ENCODE measurements at places on chromosomes 13 and 19.

DNA sequence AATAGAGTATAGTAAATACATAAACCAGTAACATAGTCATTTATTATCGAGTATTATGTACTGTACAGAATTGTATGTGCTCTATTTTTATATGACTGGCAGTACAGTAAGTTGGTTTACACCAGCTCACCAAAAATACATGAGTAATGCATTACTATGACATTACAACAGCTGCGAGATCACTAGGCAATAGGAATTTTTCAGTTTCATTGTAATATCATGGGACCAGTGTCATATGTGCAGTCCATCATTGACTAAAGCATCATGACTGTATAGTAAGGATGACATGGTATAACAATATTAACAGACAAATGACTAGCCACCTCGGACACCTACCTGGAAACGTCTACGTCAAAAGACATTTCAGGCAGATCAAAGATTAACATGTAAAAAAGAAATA is 33.6 kb downstream of the ATP7B start:
- no peak for DNase-seq

DNA sequence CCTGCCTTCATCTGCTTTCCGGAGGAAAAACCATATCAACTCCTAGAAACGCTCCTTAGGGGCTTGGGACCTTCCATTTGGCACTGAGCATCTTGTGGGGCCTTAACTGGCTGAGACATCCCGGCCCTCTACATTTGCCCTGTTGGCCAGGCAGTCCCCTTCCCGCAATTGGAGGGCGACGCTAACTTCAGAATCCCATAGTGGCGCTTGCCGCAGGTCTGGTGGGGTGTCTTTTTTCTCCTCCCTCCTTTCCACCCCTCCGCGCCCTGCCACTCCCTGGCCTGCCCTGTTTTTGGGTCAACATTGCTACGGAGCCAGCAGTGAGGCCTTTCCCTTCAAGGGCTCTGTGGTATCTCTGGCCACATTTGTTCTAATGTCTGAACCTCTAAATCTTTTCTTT is 13.6 kb upstream of the CRTC1 start:
- no peak for DNase-seq

GRCh38 chr13:24747248-24748060 is 16.5 kb upstream of the RNF17 start:
- no peak for DNase-seq

GRCh38 chr13:56378566-56378965 is 762.2 kb upstream of the PRR20A start:
- no peak for DNase-seq

- DNase-seq, result no peak
Observed at GRCh38 chr19:13172346-13173138, 22.3 kb downstream of the IER2 start.

DNA sequence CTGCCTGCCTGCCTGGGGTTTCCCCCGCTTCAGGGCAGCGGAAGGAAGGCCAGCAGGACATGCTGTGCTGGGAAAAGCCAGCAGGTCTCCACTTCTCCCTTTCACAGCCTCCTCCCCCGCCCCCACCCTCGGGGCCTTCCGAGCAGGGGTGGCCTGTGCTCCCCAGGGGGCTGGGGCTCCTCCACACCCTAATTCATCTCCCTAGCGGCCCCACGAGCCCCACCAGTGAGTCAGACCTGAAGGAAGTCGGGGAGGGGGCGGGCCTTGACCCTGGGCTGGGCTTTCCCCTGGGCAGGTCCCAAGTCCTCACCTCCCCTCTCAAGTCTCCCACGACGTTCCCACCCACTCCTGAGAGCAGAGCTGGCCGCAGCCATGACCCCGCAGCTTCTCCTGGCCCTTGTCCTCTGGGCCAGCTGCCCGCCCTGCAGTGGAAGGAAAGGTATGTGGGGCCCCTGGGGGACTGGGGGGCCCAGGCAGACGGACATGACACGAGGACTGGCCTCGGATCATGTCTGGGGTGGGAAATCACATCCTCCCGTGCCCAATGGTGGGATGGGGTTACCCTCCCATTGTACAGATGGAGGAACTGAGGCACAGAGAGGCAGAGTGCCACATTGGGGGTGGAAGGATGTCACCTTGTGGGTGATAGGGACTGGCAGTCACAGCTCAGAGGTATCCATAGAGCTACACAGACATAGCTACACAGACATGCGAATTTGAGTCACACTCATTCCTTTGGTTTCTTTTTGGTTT is at the start of gene EBI3:
EBI3 (plus strand) TSS at position 345 of the 753 bp plus-strand sequence; CDS start at position 373, 28 bp downstream.
- DNase-seq, result no peak

- no peak for DNase-seq
Observed at GRCh38 chr19:47419030-47419783, at the start of gene MEIS3. Gene MEIS3, minus strand, starts transcription at chr19:47419527. Its CDS starts 446 bp downstream, at chr19:47419081.

DNA sequence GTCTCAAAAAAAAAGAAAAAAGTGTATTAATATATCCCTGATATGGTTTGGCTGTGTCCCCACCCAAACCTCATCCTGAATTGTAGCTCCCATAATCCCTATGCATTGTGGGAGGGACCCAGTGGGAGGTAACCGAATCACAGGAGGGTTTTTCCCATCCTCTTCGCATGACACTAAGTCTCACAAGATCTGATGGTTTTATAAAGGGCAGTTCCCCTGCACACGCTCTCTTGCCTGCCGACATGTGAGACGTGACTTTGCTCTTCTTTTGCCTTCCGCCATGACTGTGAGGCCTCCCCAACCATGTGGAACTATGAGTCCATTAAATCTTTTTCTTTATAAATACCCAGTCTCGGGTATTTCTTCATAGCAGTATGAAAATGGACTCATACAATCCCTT is 17.7 kb downstream of the STK24 start:
- no peak for DNase-seq

- DNase-seq, result no peak
Observed at GRCh38 chr13:84279166-84279565, 396.9 kb upstream of the SLITRK1 start.

DNA sequence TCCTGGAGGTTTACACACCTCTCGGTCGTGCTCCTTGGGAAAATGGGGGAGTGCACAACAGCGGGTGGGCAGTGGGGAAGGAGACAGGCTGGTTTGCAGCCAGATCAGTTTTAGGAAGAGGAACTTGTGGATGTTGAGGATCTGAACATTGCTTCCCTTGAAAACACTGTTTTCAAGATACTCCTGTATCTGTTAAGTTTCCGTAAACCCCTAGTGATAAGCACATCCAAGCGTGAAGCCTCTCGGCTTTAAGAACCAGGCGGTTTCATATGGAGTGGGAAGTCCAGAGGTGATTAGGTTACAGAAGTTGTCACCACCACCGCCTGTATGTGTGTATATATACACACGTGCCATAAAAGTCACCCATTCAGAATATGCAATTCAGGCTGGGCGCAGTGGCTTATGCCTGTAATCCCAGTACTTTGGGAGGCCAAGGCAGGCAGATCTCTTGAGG is 47.4 kb downstream of the SIPA1L3 start:
- DNase-seq, result no peak

DNA sequence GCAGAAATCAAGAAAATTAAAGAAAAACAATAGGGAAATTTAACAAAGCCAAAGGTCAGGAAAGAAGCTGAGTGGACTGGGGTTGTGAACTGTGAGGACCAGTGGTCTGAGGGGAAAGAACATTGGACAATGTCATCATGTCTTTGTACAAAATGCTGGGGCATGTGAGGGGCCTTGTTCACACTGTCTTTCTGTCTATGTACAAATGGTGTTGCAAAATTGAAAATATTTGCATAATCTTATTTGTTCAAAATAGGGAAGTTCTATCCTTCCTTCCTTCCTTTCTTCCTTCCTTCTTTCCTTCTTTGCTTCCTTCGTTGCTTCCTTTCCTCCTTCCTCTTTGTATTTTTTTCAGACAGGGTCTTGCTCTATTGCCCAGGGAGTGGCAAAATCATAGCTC is 79.2 kb upstream of the SCEL start:
- DNase-seq, result no peak

DNA sequence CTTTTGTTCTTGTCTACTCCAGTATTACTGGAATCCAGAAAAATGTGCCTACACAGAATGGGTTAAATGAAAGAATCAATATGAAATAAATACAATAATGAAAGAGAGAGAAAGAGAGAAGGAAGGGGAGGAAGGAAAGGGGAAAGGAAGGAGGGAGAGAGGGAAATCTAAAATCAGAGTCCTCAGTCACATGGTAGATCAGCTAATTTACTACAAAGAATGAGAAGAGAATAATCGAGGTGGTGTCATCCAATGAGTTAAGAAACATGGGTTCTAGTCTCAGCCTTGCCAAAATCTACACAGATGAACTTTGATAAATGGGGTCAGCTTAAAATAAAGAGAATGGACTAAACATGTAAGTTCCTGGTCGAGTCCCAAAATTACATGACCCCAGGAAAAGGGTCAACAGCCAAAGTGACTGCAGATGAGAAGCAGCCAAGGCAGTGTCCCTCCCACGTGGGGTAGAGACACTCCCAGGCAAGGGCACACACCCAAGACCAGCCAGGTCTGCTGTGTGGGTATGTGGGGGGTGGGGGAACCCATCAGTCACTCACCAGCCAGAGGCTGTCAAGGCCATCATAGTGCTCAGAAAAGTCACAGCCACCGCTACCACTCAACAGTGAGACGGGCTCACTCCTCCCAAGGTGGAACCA is 103.6 kb downstream of the STK24 start:
- no peak for DNase-seq

DNA sequence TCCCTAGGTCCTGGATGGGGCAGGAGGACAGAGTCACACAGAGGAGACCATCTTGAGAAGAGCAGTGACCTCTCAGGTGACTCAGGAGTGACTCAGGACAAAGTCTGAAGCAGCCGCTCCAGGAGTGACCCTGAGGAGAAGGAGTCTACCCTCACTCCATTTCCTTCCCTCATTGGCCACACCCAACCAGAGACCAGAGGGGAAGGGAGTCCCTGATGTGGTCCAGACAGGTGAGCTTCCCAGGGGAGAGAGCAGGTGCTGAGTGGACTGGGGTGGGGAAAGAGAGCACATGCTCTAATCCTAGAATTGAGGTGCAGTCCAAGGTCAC is 75.5 kb upstream of the MEDAG start:
- no peak for DNase-seq

DNA sequence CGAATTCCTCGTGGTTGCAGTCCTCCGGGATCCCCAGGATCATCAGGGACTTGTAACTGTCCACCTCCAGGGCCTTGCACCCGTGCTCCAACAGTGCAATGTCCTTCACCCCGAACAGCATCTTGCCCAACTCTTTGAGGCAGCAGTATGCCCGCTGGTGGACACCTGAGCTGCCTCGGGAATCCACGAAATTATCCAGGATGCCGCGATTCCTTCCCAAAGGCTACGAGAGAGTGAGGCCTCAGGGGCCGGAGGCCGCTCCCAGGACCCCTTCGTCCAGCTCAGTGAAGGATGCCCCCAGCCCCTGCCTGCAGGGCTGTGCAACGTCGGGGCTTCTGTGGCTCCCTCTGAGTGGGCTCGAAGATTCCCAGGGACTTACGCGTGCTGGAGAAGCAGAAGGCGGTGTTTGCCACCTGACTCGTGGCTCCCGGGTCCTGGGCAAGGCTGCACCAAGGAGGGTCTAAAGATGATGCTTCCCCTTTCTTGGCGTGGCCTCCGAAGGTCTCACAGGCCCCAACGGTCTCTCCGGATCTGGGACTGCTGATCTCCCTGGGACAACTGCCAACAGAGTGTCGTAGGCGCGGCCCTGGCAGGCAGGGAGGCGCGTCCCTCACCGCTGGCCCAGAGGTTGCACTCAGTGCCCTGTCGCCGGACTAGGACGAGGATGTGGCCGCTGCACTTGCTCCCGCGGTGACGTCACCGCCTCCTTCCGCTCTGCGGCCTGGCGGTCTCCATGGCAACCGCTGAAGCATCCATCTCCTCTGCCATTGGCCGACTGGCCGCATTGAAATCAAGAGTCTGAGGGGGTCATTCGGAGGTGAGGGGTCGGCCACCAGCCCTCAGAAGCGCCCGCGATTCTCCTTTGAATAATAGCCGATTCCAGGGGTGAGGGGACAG is at the start of gene PNMA8C:
PNMA8C (minus strand) TSS at position 698 of the 897 bp plus-strand sequence; CDS start at position 121, 577 bp downstream.
- no peak for DNase-seq

DNA sequence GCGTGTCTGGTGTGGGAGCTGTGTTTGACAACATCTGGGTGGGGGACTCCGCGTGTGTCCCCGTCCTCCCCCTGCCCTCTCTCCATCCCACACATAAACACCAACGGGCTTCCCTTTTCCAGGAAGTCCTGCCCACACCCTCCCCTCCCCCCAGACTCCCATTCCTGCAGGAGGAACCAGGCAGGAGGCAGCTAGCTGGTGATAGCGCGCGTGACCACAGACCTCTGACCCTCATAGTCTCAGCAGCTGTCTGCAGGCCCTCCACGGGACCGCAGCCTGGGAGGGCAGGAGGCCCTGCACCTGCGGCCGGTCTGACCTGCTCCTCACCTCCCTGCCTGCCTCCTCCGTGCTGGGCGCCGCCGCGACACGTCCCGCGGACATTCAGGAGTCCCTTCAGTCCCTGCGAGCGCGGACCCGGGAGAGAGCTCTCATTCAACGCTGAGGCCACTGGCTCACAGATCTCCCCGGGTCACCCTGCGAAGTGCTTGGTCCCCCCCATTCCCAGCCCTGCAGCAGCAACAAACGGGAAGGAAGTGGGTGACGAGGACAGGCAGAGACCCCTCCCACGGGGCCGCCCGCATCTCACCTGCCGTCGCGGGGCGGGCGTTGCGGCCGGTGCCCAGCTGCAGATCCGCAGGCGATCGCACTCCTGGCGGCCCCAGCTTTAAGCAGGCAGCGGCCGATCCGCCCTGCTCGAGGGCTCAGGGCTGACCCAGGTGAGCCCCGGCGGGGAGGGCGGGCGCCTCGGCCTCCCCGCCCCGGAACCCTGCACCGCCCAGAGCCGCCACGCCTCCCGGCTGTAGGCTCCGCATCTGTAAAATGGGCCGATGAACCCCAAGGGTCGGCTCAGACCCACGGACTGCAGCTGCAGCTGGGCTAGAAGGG is 1.1 kb upstream of the ACP5 start:
- DNase-seq, result no peak

Measured in NCI-H187 (cell line).